ENCODE measurements at places on chromosomes 2 and 18.

DNA sequence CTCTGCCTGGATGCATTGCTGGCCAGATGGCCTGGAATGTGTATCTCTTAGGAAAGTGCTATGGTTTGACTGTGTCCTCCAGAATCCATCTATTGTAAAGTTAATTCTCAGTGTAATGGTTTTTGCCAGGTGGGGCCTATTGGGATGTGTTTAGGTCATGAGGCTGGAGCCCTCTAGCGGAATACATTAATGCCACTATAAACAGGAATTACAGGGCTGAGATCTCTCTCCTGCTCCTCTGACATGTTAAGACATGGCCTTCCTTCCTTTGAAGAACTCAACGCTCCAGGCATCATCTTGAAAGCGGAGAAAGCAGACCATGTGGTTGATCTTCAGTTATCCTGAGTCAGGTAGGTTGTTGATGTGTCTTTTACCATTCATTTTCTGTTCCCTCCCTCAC lies 276.4 kb downstream of the RPIA start:
- no peak for DNase-seq

DNA sequence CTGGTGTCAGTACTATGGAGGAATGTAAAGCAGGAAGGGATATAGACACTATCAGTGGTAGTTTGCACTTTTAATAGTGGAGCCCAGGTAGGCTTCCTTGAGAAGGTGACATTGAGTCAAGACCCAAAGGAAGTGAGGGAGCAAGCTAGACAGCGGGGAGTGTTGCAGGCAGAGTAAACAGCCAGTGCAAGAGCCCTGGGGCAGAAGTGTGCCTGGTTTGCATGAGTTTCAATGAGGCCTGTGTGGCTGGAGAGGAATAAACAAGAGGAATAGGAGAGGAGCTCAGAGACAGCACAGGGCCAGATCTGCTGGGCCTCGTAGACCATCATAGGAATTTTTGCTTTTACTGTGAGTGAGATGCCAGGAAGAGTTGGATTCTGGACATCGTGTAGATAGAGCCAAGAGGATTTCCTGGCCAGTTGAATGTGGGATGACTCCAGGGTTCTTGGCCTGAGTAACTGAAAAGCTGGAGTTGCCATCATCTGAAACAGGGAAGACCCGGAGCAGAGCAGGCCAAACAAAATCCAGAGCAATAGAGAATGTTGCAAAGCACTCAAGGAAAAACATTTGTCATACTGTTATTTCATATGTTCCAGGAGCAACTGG lies 102.5 kb downstream of the SP3 start:
- DNase-seq = no peak

DNA sequence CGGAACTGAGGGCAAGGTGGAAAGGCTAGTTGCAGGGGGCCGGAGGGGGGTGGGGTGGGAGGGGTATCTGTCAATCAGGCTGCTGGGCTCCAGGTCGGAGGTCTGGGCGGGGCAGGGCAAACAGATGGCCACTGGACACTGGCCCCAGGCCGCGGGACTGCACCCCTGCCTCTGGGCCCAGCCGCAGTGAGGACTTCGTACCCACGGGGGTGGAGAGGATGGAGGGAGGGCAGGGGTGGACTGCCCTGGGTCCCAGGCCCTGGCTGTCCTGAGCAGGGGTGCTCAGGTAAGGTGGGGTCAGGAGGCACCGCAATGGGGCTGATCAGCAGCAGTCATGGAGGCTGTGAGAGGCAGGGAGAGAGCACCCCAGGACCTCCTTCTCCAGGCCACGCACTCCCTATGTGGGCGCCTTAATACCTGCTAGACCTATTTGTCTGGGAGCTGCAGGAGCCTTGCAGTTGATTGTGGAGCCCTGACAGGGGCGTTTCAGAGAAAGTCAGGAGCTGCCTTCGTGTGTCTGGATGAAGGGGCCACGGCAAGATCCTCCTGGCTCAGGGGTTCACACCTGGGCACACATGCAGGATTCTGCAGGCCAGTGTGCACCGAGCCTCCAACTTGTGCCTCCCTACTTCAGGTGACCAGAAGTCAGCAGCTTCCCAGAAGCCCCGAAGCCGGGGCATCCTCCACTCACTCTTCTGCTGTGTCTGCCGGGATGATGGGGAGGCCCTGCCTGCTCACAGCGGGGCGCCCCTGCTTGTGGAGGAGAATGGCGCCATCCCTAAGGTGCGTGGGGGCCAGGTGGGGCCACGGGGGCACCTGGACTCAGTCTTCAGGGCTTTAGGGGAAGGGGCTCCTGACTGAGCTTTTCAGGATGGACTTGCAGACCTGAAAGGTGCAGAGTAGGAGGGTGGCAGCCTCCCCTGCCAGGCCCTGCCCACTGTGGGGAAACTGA lies 1.5 kb downstream of the CTDSP1 start:
- no peak for DNase-seq

GRCh38 chr2:47654790-47655562 lies 128.0 kb upstream of the MSH6 start:
- no peak for DNase-seq

GRCh38 chr2:69055688-69056470 lies 42.9 kb downstream of the ANTXR1 start:
- no peak for DNase-seq

DNA sequence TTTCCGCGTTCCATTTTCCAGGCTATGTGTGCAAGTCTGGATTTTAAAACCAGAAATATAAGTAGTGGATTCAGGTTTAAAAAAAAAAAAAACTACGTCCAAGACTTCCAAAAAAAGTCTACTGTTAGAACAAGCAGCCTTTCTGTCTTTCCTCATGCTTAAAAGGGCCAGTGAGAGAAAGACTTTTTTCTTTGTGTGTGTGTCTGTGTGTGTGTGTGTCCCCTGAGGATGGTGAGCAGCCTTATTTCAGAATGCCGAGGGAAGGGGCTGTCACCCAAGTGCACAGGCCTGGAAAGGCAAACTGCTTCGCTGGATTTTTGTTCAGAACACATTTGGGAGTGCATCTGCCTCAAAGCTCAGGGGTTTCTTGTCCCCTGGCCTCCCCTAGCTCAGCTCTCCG lies 98.8 kb downstream of the ZBTB7C start:
- no peak for DNase-seq

- no peak for DNase-seq
Observed at GRCh38 chr2:100524331-100524730, 38.5 kb upstream of the PDCL3 start.

DNA sequence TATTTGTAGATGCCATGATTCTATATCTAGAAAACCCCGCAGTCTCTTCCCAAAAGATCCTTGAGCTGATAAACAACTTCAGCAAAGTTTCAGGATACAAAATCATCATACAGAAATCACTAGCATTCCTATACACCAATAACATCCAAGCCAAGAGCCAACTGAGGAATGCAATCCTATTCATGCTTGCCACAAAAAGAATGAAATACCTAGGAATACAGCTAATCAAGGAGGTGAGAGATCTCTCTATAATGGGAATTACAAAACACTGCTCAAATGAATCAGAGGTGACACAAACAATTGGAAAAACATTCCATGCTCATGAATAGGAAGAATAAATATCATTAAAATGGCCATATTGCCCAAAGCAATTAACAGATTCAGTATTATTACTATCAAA lies 551.4 kb upstream of the SLC39A10 start:
- DNase-seq = no peak

DNA sequence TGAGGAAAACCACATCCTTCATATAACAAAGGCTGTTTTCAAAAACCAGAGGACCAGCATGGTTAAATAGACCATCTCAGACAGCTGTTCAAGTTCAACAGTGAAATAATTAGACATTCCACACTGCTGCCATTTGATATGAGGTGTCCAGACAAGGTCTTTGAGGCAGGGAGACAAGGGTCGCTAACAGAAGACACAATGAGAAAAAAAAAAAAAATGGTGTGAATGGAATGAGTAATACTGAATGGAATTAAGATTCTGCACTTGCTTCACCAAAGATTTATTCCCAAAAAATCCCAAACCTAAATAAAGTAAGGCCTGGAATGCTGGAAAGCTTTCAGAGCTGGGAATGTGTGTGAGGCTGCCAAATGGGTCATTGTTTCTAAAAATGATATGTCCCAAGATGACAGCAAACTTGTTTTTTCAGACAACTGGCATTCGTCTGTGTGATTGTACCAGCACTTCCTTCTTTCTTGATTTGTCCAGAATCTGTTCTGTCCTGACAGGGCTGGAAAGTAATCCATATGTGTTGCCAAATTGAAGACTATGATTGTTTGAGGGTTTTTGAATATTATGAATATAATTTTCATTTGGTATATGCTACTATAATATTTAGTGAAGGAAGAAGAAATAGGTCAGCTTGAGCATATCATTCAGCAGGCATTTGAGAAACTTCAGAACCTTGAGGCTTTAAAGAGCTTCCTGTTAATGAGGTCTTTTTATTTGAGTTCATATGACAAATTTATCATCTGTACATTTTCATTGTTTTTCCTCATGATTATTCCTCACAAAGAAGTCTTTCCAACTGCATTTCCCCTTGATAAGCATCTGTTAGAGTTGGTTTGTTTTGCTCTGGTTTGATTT lies 85.2 kb upstream of the ITGA4 start:
- no peak for DNase-seq

DNA sequence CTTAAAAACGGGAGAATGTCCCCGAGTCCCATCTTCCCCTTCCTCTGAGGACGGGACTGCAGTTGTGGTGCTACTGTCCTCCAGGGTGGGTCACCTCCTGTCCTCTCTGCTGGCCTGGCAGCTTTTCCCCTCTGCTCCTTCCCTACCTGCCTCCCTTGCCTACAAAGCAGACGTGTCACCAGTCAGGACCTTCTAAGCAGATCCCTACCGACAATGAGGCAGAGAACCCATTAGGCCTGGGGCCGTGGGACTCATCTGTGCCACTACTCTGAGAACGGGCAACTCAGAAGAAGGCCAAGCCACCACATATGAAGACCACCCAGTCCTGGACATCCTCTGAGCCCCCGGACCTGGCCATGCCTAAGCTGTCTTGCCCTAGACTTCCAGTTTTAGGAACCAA lies 103.0 kb upstream of the TEX51 start:
- no peak for DNase-seq

- DNase-seq = no peak
Observed at GRCh38 chr2:216004697-216005283, 8.6 kb downstream of the MREG start.

DNA sequence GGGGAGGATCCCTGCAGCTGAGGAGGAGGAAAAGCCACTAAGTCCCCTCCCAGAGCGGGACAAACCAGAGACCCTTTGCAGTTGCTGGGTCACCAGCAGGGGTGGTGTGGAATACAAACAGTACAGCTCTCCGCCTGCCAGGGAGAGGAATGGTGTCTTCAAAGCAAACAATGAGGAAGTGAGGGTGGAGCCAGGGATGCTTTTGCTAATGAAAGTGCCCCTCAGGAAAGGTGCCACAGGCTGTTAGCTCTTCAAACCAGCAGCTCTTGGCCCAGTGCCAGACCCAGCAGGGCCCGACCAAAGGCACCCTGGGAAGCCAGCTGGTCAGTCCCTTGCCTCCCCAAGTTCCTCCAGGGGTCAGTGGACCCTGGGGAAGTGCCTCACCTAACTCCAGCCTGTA lies 102.8 kb downstream of the HIBCH start:
- no peak for DNase-seq

DNA sequence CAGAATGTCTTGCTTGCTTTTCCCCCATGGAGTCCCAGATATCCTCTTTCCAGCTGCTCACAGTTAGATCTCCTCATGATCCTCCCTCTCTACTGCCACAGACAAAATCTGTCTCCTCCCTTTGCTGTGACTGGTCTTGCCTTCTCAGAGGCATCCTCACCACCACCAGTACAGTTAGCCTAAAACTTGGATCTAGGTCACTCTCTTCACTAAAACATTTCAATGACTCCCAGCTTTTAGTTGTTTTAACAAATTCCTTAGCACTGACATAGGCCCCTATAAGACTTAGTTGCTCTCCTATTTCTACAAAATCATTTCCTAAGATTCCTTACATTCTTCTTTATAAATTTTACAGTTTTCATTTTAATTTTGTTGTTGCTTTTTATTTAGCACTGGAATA lies 734.2 kb upstream of the CHAC2 start:
- no peak for DNase-seq

DNA sequence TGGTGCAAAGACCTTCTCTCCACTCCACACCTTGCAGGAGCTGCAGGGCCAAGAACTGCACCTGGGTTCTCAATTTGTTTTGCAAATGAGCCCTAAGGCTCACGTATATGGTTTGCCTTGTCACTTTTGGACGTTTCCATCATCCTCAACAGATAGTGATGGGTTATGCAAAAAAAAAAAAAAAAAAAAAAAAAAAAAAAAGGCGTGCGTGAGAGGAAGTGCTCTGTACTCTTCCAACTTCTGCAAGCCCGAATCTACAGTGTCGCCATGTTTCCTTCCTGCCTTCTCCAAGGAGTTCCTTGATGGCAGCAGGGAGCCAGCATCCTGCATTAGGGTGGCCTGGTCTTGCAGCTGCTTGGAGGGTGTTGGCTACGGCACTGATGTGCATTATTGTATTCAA lies 4.0 kb upstream of the INHBB start:
- no peak for DNase-seq

DNA sequence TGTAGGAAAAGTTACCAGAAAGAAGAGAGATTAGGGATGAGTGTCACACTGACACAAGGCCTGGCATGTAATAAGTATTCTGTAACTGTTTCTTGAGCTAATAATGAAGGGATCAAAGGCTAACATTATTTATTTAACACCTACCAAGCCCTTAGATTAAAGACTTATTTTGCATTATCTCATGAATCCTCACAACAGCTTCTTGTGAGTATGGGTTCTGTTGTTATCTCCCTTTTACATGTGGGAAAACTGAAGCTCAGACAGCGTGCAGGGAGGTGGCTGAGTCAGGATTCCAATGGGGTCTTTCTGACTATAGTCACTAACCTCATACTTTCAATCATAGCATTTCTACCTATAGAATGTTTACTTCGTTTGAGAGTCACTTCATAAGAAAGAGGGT lies 79.0 kb upstream of the PROKR1 start:
- no peak for DNase-seq

- no peak for DNase-seq
Observed at GRCh38 chr2:110866466-110866865, 134.1 kb downstream of the ACOXL start.

DNA sequence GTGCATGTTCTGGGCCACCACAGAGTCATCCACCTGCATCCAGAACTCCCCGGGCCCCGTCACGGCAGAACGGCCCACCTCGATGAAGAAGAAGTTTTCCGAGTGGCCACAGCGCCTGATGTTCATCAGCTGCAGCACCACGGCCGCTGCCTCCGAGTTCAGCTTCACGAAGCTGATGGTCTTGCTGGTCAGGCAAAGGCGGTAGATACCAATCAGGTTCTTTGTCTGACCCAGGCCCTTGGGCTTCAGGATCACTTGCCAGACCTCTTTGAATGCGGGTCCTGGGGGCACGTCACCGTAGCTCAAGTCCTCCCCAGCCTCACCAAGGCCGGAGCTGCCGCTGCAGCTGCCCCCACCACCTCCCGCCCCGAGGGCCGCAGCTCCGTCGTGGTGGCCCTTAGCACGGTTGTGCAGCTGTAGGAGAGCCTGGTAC lies 1.6 kb downstream of the IRS1 start:
- no peak for DNase-seq

- DNase-seq = no peak
Observed at GRCh38 chr18:78821396-78821795, 158.2 kb upstream of the SALL3 start.
